ENCODE measurements at places on chromosomes 7 and 10. TPM values are rescaled to one million over a fixed set of nuclear protein-coding genes. Genes with fewer than 3 reads are reported as not detected.

GRCh38 chr10:108147346-108147745 lies 982.8 kb upstream of the SORCS1 start:
- DNase-seq = no peak

GRCh38 chr10:29709484-29710002 lies 74.8 kb upstream of the SVIL start:
- DNase-seq = no peak

FBXL15 gene
- polyA plus RNA-seq = 20.0 TPM

GRCh38 chr10:94083662-94084265 lies 90.0 kb downstream of the PLCE1 start:
- no peak for DNase-seq

GRCh38 chr7:27172823-27173510 lies 1.2 kb downstream of the HOXA10 start:
- DNase-seq = no peak

DNA sequence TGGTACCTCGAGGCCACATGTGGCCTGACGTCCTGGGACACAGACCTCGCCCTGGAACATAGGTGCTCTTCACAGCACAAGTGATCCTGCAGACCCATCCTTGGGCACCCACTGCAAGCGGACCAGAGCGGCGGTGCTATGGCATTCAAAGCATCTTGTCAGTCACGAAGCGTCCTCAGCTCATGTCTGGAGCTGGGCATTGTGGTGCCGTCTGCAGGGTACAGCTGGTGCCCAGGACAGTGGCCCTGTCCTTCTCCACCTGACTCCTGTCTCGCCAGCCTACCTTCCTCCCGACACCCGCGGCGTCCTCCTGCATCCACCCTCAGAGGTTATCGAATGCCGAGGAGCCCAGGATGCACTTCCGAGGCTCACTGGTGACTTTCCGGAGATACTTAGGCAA lies 26.5 kb downstream of the ADGRA1 start:
- no peak for DNase-seq

DNA sequence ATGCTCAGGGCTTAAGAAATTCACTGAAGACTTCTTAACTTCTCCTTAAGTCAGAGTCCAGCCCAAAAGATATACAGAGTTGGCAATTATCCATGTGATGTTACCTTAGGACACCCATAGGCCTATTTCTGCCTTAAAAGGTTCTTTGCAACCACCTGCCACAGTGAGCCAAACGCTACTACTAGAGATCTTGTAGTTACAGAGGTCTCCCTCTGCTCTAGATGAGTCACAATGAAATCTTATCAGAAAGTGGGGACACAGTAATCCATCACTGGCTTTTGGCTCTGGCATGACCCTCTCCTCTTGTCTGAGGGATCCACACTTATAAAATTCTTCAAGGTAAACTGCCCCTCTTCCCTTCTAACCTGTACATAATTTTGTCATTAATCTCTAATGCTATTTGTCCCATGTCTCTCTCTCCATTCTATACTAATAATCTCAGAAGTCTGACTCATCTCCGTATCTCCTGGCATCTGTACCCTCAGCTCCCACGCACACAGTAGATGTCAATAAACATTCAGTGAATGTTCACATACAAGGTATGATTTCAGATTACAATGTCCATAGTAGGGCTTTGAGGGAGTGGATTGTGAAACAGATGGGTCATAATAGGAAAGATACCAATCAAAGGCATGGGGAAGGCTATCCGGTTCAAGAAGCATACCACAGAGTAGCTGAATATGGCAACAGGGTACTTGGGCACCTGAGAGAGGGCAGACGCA lies 112.1 kb downstream of the SGMS1 start:
- DNase-seq = no peak

DNA sequence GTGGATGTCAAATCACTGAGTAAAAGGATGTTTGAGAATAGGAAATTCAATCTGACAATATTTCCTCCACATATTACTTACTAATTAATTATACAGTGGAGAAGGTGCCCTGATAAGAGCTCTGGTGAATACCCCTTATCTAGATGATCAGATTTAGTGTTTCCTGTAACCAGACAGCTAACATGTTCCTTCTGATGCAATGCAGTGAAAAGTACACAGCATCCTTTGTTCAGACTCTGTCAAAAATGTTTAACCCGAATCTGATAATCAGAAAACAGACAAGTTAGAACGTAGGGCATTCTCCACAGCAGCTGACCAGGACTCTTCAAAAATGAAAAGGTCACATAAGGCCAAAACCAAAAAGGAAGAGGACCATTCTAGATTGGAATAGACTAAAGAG lies 46.2 kb downstream of the WDR11 start:
- DNase-seq = no peak

NRAP gene
- 278 TPM for polyA plus RNA-seq

DNA sequence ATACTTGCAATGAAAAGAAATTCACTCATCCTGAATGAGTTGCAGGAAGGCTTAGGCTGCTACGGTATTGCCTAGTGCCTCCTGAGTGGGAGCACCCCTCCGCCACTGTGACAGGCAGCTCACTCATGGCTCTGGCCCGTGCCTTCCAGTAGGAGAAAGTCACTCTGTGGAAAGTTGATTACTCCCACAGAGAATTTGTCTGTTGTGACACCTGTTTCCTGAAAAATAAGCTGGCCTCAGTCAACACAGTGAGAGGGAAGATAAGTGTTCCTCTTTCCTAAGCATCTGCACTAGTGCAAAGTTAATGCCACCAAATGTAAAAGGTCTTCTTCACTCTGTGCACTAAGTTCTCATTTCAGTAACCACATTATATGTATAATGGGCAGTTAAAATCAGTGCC lies 158.8 kb upstream of the INHBA start:
- DNase-seq = no peak

NXPH1 gene
- not detected for polyA plus RNA-seq

- DNase-seq = peak; percentile 75
Measured at GRCh38 chr10:71241114-71241829, 28.9 kb downstream of the UNC5B start.

DNA sequence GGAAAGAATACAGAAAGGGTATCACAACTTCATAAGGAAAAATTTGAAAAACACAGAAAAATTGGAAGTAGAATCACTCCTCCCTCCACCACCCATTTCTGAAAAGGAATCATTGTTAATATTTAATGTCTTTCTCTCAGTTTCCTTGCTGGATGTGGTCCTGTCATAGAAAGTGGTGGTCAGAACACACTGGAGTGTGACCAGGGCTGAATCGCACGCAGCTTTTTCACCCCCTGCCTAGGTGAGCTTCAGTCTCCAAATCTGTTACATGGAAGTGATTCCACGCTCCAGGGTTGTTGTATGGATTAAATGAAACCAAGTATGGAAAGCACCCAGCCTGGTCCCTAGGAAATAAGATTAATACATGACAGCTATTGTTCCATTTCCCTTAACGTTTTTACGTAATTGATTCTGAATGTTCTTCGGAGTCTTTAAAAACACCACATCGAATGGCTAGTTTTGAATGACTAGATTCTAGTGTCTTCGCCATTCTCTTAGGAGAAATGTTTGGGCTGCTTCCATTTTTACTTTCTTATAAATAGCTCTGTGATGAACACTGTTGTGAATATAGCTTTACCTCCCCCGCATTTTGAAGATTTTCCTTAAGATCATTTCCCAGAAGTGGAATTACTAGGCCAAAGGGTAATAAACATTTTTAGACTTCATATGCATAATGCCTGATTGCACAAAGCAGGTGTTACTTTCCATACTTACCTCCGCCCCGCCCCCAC lies 10.9 kb upstream of the DUSP5 start:
- no peak for DNase-seq

FAM237B gene
- not detected for polyA plus RNA-seq

DNA sequence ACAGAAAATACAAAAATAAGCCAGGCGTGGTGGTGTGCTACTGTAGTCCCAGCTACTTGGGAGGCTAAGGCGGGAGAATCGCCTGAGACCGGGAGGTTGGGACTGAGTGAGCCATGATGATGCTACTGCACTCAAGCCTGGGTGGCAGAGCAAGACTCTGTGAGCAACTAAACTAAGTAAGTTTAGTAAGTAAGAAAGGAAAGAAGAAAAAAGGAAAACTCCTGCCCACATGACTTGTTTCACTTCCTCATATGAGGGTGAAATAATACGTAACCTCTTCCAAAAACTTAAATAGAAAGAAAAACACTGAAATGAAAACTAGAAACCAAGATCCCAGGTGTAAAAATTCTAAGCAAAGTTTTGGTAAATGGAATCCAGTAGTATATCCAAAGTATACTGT lies 79.6 kb downstream of the LARP4B start:
- DNase-seq = no peak

DNA sequence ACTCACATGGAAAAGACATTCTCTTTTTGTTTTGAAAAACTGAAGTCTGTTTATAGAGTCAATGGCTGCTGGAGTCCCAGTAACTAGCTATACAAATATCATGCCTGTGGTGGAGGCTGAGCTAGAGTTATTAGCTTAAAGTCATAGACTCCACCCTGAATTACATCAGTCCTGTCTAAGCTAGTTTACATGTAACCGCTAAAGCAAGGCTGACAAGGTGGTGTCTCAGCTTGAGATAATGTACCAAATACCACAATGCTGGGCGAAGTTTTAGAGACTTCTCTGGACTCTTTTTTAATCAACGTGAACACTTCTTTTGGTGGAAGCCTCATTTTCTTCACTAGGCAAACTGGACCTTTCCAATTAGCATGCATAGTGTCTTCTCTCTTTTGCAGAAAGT lies 219.4 kb downstream of the ANK3 start:
- no peak for DNase-seq

GRCh38 chr7:91375378-91375777 lies 111.1 kb downstream of the FZD1 start:
- DNase-seq = no peak

DNA sequence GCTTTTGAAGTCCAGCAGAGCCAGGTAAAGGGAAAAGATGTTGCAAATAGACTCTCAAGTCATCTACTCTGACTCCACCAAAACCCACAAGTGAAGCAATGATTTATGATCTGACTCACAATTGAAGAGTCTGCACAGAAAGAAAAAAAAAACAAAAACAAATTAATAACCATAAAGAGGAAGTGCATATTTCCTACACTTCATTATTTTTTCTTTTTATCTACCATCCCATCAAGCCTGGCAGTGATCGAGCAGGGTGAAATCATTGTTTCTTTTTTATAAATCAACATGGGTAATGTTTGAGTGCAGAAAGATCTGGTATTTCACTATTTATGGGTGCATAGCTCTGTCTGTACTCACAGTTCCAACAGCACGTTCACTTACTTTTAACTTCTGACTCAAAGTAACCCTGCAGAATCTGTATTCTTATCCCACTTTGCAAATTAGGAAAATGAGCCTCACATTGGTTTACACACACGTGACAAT lies 829.0 kb downstream of the TNS3 start:
- DNase-seq = no peak

DNA sequence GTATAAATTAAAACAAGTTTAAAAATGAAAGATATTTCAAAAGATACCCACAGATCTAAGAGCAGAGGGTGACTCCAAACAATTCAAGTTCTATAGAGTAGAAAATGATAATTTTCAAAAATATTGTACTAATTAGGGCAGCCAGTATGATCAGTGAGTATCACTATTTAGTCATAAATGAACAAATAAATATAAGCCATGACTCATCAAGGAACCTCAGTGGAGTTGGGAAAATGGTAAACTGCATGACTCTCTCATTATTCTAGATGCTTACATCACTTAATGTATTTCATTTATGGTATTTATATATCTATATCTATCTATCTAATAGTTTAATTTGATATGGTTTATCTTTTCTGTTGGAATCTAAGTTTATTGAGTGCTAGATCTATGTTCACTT lies 94.3 kb downstream of the THSD7A start:
- no peak for DNase-seq

- no peak for DNase-seq
Measured at GRCh38 chr7:19585761-19586160, 123.1 kb downstream of the POLR1F start.

PTPRZ1 gene
- polyA plus RNA-seq = 0.53 TPM

DNA sequence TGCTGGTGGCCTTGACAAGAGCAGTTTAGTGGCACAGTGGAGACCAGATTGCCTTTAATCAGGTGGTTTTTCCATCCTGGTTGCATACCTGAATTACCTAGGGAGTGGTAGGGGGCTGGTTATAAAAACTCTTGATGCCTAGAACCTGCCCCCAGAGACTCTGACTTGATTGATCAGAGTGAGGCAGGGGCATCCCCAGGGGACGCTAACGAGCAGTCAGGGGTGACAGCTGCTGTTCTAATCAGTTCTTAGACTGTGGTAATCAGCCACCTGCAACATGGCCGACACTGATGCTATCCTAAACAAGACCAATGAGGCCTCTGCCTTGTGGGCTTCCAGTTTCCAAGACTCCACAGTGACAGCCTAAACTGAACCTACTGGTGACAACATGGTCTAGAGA lies 2.0 kb upstream of the OPALIN start:
- no peak for DNase-seq

DNA sequence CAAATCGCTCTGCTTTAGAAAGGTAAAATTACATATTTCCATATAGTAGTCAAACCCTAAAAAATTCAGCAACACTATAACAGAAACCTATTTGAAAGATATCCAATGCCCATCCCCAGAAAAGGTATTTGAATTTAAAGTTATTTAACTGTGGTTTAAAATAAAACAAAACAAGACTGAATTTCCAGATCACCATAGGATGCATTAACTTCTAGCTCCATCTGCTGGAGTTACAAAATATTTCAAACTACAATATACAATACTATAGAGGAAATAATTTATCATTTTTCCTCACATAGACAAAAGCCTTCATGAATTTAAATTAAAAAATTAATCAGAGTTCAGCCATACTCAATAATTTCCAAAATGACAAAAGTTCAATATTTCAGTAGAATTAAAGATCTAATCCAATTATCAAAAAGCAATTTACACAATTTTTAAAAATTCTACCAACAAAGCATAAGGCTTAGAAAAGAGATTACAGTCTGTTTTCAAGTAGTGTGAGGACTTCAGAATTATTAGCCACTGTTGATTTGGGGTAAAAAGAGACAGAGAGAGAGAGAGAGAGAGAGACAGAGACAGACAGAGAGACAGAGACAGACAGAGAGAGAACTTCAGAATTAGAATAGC lies 75.9 kb downstream of the LMBR1 start:
- DNase-seq = no peak

- no peak for DNase-seq
Measured at GRCh38 chr7:140526787-140527664, 47.7 kb upstream of the MKRN1 start.

- DNase-seq = no peak
Measured at GRCh38 chr10:114397651-114398145, 6.6 kb downstream of the AFAP1L2 start.

All from heart left ventricle (tissue), 16 donors.